NCI-H526 (cell line): ENCODE measurements at places on chromosomes 2 and 18.
A peak's percentile ranks its signal among the peaks of the same experiment; 100 is the strongest.

DNA sequence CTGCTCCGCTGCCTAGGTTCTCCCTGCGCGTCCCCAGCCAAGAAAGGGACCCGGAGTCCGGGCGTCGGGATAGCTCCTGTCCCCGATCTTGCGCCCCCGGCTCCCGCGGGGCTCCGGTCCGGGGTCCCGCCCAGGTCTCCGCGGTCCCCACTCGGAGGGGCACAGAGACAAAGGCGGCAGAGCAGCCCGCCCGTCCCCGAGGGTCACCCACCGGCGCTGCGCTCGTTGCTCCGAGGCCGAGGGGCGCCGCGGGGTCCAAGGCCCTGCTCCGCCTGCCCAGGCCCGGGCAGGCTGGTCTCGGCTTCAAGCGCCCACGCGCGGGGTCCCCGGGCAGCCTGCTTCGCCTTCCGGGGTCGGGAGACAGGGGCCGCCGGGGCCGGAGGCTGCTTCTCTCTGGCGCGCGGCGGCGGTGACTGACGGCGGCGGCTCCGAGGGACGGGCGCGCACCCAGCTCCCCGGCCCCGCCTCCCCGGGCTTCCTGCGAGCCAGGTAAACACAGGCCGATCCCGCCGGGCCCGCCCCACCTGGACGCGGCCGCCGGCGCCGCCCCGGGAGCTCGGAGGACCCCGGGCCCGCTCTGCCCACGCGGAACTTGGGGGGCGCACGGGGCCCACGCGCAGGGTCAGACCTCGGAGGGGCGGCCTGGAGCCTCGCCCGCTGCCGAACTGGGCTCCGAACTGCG is at the start of gene MBP:
Gene MBP, minus strand, starts transcription at position 415 of the 682 bp plus-strand sequence. CDS start 27,522 bp downstream, outside the sequence.
- no peak for DNase-seq

- DNase-seq = no peak
Measured at GRCh38 chr2:155412598-155412997, 714.1 kb downstream of the KCNJ3 start.

DNA sequence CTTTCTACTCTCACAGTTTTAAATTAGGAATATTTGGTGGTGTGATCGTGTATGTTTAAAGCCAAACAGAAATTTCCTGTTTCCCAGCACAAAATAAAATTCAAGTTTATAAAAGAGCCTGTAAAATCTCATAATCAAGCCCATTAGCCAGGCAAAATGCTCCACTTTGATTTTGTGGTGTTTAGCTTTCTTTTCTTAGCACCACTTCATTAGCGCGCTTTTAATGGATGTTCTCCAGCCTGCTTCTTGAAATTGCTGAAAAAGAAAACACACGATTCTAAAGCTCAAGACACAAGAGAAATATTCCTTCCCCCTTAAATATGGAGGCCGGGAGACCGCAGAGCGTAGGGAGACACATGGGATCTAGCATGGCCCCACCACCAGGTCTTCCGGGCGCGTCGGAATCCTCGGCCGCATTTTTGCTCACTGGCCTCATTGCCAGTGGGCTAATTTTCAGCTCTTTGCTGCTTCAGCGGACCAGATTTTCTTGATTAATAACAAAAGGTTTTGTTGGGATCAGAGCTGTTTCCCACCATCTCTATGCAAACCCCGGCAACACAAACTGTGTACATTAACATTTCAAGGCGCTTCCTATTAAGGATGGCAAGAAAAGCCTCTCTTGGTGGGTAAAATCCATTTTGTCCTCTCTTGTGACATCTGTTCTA is 40.4 kb upstream of the ID2 start:
- DNase-seq = no peak

- no peak for DNase-seq
Measured at GRCh38 chr2:85540133-85540648, 1.2 kb downstream of the MAT2A start.

DNA sequence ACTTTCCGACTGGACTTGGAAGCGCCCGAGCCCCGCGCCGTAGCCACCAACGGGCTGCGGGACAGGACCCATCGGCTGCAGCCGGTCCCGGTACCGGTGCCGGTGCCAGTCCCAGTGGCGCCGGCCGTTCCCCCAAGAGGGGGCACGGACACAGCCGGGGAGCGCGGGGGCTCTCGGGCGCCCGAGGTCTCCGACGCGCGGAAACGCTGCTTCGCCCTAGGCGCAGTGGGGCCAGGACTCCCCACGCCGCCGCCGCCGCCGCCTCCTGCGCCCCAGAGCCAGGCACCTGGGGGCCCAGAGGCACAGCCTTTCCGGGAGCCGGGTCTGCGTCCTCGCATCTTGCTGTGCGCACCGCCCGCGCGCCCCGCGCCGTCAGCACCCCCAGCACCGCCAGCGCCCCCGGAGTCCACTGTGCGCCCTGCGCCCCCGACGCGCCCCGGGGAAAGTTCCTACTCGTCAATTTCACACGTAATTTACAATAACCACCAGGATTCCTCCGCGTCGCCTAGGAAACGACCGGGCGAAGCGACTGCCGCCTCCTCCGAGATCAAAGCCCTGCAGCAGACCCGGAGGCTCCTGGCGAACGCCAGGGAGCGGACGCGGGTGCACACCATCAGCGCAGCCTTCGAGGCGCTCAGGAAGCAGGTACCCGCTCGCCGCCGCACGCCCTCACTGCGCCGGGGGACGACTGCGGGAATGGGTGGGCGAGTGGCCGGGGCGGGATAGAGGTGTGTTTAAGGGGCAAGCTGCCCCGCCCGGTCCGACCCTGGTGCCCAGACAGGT is 713 bp downstream of the ATOH8 start:
- DNase-seq = no peak

DNA sequence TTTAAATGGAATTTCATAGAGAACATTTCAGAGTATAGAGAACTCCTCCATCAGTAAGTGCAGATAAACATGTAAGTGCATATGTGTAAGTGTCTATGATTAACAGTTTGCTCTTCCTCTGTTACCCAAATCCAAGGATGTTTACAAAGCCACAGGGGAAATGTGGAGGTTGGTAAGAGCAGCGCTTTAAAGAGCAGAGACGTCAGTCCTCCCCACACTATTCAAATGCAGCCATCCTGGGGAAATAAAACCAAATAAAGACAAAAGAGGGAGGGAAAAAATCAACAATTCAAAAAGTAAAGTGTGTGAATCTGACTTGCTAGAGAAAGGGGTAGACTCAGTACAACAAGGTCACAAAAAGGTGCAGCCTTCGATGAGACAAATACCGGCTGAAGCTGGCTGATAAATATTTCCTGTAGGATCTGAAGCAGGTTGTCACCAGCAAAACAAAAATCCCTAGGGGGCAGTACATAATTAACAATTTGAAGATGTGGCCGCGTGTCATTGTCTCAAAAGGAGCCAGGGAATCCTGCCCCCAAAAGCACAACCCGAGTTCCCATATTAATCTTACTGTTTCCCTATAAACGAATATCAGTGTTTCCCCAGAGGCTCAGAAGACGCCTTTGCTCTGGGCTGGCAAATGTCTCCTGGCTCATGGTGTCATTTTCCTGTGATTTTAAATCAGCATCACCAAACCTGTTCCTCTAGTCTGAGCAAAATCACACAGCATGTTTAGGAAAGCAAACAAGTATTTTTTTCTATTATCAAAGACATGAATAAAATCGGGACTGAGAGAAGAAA is 216.5 kb downstream of the CDCA7 start:
- peak; percentile 49 for DNase-seq

GRCh38 chr2:7111626-7112025 is 194.4 kb downstream of the RNF144A start:
- DNase-seq = no peak

DNA sequence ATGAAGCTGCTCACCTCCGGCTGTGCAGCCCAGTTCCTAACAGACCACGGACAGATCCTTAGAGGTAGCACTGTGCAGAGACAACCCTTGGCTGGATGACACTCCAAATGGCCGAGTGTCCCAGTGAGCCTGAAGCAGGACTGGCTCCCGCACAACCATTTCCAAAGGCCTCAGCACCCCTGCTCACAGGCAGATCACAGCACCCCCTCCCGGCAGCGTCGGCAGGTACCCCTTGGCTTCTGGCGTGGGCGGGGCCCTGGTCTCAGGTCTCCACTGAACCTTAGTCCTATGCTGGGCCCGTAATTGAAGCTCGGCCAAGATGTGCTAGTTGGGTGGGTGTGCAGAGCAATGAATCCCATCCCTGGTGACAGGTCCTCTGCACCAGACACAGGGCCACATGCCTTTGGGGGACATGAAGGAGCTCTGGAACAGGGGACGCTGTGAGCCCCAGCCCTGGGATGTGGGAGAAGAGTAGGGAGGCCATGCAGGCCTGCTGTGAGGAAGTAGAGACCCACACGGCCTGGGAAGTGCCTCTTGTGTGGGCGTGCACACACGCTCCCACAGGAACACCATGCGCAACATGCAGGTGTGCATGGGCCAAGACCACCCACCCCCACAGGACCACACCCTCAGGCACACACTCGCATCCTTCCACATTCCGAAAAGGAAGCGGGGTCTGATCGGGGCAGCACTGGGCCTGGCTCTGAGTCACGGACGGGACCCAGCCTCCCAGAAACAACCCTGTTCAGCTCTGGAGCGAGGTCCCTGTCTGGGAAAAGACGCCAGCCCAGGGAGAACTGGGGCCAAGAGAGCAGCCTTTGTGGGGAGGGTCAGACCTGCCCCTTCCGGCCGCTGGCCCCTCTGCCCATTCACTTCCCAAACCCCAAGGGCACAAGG is 2.8 kb downstream of the DUSP2 start:
- no peak for DNase-seq

DNA sequence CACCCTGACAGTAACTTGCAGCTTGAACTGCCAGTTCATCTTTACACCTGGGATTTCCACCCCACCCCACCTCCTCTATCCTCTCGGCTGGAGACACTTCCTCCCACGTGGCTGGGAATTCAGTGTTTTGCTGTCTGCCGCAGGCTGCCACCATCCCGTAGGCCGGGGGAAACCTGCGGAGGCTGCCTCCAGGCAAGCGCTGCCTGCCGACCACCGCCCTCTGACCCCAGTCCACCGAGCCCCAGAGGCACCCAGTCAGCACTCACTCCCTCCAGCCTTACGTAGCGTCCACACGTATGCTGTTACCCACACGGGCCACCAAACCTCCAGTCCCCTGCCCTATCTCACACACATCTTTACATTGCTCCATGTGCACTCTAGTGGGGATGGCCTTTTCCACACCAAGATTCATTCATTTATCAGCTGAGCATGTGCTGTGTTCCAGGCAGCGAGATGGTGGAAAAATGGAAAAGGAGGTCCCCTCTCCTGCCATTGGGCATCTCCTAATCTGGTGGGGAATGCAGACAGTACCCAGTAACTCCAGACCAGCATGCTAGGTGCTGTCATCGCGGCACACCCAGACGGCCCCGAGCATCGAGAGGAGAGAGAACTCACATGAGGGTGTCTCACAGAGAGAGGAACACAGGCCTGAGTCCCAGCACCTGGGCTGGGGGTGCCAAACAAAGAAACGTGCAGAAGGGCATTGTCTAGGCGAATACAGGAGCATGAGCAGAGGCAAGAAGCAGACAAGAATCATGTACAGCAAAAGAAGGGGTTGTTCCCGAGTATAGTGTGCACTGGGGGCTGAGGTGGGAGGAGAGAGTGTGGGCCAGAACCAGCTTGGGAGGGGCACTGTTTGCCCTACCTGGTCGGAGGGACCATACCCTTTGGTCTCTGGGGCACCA is 166.9 kb downstream of the SMAD7 start:
- DNase-seq = no peak

- peak; percentile 30 for DNase-seq
Measured at GRCh38 chr2:207474863-207475485, 54.8 kb upstream of the CREB1 start.

DNA sequence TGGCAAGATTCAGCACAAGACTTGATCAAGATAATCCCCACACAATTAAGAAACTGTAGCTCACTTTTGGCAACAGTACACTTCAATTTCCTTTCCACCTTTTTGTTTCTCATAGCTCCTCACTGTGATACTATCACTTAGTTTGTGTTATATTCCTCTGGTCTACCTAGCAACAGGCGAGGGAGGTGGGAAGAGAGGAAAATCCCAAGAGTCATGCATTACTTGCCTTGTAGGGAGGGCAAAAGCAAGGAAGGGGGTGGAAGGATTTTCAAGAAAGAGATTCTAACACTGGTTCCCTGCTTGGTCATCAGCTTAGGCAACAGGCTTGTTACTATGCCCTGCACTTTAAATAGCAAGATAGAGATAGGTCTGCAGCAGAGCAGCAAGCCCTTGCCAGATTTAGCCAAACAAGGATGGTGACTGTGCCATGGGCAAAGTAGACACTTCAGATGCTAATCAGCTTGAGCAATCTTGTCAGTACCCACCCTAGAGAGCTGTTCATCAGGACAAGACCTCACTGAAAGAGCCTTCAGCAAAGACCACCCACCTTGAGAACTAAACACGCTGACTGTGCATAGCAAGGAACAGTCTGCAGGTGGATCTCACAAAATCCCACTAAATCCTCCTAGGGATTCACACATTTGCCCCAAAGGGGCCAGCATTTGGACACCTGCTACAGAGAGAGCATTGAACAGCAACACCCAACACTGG is 134.6 kb downstream of the MBD2 start:
- DNase-seq = no peak

- no peak for DNase-seq
Measured at GRCh38 chr2:144834363-144834762, 314.4 kb upstream of the ZEB2 start.

- DNase-seq = no peak
Measured at GRCh38 chr2:64128943-64129391, 15.3 kb downstream of the PELI1 start.

- no peak for DNase-seq
Measured at GRCh38 chr2:186841940-186842339, 7.0 kb downstream of the ZSWIM2 start.

GRCh38 chr2:41741951-41742595 is 305.7 kb upstream of the PKDCC start:
- DNase-seq = peak; percentile 81

DNA sequence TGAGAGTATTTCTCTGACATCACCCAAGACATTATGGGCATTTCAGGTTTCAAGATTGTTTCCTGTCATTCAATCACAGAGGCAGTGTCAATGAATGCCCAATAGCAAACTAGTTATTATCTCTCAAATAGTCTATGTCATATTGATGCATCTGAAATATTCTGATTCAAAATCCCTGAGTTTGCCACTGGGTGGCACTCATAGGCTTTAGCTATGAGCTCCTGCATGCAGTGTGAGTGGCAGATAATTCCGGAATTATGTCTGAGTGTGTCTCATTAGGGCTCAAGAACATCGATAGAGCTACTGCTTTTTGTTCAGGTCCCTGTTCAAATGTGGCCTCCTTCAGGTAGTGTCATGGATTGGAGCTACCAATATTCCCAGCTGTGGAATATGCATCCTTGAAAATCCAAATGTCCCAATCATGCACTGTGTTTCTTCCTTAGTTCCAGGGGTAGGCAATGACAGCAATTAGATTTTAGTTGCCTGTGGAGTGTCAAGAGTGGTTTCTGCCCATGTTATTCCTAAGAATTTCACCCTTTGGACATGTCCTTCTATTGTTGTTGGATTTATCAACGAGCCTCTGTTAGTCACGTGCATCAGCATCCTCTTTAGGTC is 7.8 kb upstream of the OR6B3 start:
- peak; percentile 78 for DNase-seq
